Kidney capillary endothelial cell (primary cell): ENCODE measurements at places on chromosomes 16 and 17.

DNA sequence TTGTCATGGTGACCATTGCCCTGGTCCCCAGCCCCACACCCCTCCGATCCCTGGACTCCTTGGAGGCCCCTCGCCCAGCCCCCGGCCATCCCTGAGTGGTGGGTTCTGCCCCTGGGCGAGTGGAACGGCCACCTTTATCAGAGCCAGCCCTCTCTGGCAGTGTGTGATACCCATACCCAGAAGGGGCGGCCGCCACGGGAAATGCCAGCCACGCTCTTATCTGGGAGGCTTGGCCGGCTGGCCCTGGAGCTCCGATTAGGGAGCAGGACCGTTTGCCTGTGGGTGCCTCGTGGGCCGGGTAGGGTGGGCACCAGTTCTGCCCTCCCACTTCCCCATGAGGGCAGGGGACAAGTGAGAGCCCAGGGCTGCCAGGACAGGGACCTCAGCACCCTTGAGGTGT lies 58.3 kb upstream of the ZC3H18 start:
- DNase-seq: no peak

GRCh38 chr16:20918486-20919239 lies 18.1 kb downstream of the LYRM1 start:
- DNase-seq: no peak

- no peak for DNase-seq
Observed at GRCh38 chr16:85522842-85523601, 90.1 kb upstream of the GSE1 start.

- no peak for DNase-seq
Observed at GRCh38 chr16:47887496-47887895, 268.3 kb downstream of the ABCC12 start.

DNA sequence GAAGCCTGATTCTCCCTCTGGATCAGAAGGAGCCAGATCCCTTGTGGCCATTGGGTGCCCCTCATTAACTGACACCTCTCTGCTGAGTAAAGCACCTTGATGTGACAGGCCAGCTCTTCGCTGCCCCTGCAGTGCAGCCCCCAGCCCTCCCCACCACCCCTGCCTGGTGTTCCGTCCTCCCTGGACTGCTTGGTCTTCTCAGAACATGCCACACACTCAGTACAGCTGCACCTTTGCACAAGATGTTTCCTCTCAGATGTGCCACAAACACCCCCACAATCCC lies 20.2 kb downstream of the GOSR2 start:
- DNase-seq: no peak

DNA sequence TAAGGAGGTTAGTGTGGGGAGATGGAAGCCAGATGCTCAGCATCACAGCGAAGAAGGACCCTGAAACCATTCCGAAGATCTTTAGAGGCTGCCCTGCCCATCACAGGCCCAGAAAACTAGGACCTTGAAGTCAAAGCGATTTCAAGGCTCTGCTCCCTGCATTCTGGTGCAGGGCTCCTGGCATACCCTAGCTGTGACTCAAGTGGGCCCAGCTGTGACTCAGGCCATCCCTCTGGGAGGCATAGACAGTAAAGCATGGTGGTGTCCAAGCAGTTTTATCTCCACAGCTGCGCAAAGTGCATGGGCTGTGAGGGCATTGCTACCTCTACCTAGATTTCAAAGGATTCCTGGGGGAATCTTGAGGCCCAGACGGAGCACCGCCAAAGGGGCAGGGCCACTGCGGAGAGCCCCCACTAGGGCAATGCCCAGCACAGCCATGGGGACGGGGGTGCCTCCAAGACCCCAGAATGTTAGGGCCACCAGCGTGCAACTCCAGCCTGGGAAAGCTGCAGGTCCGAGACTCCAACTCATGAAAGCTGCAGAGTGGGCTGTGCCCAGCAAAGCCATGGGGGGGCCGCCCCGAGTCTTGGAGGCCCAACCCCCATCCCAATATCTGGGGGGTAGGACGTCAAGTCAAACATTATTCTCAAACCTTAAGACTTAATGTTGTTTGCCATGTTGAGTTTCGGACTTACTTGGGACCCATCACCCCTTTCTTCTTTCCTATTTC lies 11.7 kb upstream of the ZNF594 start:
- DNase-seq: no peak
